HFF-Myc (cell line): ENCODE measurements at places on chromosomes 1 and 21.
A peak's percentile ranks its signal among the peaks of the same experiment; 100 is the strongest.

GRCh38 chr1:206706298-206706791, 21.6 kb downstream of the MAPKAPK2 start:
- no peak for DNase-seq

DNA sequence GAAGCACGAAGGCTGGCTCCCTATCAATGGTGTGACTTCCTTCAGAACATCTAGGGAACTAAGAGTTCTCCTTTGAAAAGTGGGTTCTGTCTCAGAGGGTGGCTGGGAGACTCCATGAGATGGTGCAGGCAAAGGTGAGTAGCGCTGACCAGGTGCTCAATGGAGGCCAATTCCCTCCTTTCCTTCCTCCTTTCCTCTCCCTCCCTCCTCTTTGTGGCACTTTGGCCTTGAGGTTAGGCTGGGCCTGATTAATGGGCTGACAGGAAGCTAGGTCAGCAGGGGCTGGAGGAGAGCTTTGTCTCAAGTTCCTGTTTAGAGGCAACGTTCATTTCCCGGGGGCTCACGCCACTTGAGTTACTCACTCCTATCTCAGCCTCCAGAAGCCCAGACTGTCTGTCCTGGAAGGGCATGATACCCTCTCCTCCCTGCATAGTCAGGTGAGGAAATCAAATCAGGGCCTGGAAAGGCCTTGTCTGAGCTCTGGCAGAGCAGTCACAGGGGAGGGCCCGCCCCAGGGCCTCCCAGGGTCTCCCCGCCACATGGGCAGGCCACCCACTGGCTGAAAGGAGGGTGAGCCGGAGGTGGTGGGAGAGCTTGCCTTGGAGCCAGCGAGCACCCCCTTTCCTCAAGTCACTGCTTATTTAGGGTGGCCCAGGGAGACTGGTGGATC, 58.4 kb upstream of the SSBP3 start:
- DNase-seq, result no peak

DNA sequence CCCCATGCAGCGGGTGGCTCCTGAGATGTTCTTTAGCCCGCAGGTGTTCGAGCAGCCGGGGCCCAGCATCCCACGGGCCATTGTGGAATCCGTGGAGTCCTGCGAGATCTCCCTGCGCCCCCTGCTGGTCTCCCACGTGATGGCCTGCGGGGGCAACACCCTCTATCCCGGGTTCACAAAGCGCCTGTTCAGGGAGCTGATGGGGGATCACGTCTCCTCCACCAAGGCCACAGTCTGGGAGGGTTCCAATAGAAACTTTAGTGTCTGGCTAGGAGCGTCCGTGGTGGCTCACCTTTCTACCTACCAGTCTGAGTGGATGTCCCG, 71.0 kb downstream of the ACTL8 start:
- no peak for DNase-seq

GRCh38 chr1:33235521-33235920, 20.8 kb upstream of the ZNF362 start:
- no peak for DNase-seq

GRCh38 chr1:183274836-183275235, 88.8 kb downstream of the LAMC2 start:
- DNase-seq, result no peak

GRCh38 chr1:117093091-117093534, 28.4 kb downstream of the TRIM45 start:
- DNase-seq, result peak; percentile 96
